ENCODE measurements at places on chromosomes 5 and 9. TPM values are rescaled to one million over a fixed set of nuclear protein-coding genes. Genes with fewer than 3 reads are reported as not detected.

DNA sequence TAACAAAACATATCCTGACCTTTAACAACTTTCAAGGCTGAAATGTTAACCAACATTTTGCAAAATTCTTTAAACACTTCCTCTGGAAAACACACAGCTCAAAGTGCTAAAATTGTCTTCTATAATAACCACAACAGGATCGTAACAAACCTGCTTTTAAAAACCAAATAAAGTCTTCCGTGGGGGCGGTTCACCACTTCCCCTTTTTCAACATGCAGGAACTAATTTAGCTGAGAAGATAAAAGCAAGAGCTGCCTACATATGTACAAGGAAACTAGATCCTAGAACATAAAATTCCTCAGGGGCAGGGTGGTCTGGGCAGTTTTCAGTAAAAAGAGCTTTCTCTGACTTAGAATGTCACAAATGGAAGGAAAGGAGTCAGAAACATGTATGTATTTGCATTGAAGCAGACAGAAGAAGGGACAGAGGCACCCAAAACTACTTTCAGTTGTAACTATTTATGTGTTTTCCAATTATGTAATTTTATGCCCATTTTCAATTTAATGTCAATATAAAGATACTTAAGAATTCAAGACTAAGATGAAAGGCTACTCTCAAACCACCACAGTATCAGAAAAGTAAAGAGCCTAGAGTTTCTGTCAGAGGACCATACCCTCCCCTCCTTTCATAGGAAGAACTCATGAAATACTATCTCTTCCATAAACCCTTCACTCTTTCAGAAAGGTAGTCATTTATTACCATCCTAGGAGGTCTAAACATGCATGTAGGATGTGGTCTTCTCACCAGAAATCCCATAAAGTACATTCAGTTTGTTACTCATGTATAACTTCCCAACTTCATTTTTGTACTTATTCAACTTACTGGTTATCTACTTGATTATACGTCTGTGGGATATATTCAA is 185.9 kb upstream of the RASA1 start:
- DNase-seq: no peak

DNA sequence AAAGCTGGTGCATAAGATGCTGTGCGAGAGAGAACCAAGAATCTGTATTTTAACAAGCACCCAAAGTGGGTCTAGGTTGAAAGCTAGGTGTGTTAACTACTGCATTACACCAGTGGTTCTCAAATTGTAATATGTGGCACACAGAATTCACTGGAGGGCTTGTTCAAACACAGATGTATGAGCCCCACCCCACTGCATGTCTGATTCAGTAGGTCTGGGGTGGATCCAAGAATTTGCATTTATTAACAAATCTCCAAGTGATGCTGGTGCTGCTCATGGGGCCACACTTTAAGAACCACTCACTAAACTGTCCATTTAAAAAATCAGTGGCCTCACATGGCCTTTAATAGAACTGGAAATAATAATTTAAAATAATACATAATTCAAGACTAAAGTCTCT is 40.4 kb downstream of the LPAR1 start:
- DNase-seq: no peak

DNA sequence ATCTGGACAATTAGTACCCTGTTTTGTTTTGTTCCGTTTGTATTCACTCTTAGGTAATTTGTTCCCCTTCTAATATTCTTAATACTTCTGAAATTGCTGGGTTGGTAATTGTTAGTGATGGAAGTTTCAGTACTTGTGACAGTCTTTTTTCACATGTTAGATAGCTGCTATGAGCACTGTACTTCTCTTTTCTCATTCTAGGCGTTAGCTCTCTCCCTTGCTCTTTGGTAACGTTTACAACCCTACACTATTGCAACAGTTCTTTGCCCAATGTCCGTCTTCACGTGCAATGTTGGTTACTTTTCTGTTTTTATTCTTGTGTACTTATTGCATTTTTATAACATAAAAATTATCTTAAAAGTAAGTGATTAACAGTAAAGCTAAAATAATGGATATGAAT is 1509.0 kb downstream of the MAT2B start:
- no peak for DNase-seq

ABO gene
- total RNA-seq: 1.2 TPM

ZBTB26 gene
- total RNA-seq: 5.5 TPM

- DNase-seq: no peak
These were observed 474.0 kb upstream of the RGMB start for GRCh38 chr5:98299435-98299834.

FCN2 gene
- not detected for total RNA-seq

IFNA13 gene
- not detected for total RNA-seq

DNA sequence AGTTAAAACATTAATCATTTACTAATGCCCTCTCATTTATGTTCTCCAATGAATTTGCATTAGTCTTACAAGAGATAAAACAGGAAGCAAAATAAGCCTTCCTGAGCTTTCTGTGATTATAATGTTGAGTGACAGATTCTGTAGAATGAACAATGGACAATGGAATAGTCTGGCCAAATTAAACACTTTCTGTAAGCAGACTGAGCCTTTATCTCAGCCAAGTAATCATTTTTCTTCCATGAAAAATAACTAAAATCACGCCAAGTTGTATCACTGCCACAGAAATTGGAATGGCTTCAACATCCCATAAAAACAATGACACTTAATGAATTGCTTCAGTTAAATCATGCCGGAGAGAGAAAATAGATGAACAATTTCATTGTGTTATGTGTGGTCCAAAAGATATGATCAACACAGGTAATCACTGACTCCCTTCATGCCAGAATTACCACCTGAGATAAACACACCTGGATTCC is 63.0 kb downstream of the TSSK1B start:
- no peak for DNase-seq
